Aortic smooth muscle cell (primary cell): ENCODE measurements at places on chromosomes 5 and 9. TPM values are rescaled to one million over a fixed set of nuclear protein-coding genes. Genes with fewer than 3 reads are reported as not detected.

The NEUROG1 gene
- total RNA-seq: not detected in 2 replicates

The BRD8 gene
- total RNA-seq: 38.8 and 46.0 TPM in 2 replicates

The GABRA1 gene
- total RNA-seq: under 0.01 TPM in 2 replicates

The ATP10B gene
- not detected in 2 replicates for total RNA-seq

The SOX30 gene
- not detected in 2 replicates for total RNA-seq

The GAS1 gene
- total RNA-seq: 5.5 and 5.7 TPM in 2 replicates

The CFAP90 gene
- total RNA-seq: not detected in 2 replicates

The PCDHGB7 gene
- 9.1 and 17.3 TPM in 2 replicates for total RNA-seq

The CFAP157 gene
- total RNA-seq: 0.06 and 0.13 TPM in 2 replicates

The RAD50 gene
- total RNA-seq: 32.2 and 44.0 TPM in 2 replicates

The SLC2A6 gene
- 12.1 and 14.3 TPM in 2 replicates for total RNA-seq

The STC2 gene
- total RNA-seq: 251 and 773 TPM in 2 replicates

The SPINK7 gene
- not detected in 2 replicates for total RNA-seq

The BHMT2 gene
- 4.1 and 6.1 TPM in 2 replicates for total RNA-seq

The C9orf57 gene
- total RNA-seq: not detected in 2 replicates

The CKMT2 gene
- 2.8 and 4.0 TPM in 2 replicates for total RNA-seq

The CCDC171 gene
- total RNA-seq: 2.4 and 2.9 TPM in 2 replicates

The PCDHGA8 gene
- total RNA-seq: 2.2 and 3.9 TPM in 2 replicates

The ANKDD1B gene
- total RNA-seq: 0.40 and 1.3 TPM in 2 replicates

The FBXL7 gene
- 2.2 and 4.3 TPM in 2 replicates for total RNA-seq

The FBP1 gene
- total RNA-seq: not detected in 2 replicates

The GPR150 gene
- total RNA-seq: 0.06 and 0.13 TPM in 2 replicates

The CACNA1B gene
- not detected in 2 replicates for total RNA-seq

The UNC13B gene
- 34.3 and 35.1 TPM in 2 replicates for total RNA-seq

The KIF4B gene
- under 0.01 TPM in 1 of 2 replicates, not detected in the other for total RNA-seq

The LVRN gene
- under 0.01 and 0.19 TPM in 2 replicates for total RNA-seq
